ENCODE measurements at places on chromosomes 3 and 15.

DNA sequence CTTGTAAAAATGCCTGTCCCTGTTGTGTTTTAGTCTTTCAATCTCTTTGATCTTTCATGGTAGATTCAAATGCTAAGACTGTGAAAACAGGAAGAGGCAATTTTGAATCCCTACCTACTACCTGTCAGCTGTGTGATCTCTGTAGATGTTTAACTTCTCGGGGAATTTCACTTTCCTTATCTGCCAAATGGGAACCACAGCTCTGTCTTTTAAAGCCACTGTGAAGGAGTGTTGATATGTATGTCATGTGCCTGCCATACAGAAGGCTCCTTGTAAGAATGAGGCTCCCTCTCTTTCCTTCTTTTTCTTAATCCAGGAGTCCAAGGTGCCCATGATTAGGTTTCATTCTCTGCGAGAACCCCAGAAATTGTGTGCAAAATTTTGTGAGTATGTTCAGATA is 139.6 kb upstream of the ADAMTS9 start:
- no peak for DNase-seq

- no peak for DNase-seq
Observed at GRCh38 chr15:79846539-79846938, 50.3 kb downstream of the MTHFS start.

DNA sequence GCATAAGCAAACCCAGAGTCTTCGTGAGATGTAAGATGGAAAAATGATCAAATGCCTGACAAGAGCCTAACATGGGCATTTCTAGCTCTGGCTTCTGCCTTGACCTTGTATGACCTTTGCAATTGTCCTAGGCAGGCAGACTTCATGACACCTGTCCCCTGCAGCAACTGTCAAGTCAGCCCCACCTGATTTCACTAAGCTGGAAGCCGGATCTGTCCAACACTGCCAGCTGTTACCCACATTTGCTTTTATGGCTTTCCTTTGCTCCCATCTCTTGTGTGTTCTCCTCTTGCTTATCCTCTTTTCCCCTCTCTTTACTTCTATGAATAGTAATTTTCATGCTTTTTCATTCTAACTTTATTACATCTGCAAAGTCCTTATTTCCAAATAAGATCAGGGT is 48.5 kb upstream of the TNIK start:
- no peak for DNase-seq

DNA sequence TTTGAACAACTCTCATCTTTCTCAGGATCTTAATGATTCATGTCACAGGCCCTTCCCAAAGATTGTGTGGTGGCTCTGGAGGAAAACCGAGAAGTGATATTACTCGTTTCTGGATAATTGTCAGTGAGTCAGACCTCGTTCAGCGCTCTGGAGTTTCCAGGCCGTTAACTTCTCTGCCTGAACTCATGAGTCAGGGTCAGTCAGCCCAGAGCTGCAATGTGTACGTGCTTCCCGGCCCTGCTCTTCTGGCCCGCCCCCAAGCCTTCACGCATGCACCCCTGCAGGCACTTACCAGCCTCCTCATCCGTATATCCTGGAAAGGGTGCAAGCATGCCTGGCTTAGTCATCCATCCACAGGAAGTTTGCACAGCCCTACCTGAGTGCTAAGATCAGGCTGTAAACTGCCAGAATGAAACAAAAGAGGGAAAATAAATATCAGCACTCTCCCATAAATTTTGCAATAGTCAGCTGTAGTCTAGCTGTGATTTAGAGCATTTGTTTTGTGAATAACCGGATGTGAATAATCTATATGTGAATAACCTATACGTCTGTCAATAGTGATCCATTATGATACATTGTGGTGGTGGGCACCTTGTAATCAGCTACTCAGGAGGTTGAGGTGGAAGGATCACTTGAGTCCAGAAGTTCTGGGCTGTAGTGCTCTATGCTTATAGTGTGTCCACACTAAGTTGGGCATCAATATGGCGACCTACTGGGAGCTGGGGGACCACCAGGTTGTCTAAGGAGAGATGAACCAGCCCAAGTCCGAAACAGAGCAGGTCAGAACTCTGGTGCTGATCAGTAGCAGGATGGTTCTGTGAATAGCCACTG is 35.3 kb upstream of the SEMA4B start:
- peak; percentile 80 for DNase-seq

DNA sequence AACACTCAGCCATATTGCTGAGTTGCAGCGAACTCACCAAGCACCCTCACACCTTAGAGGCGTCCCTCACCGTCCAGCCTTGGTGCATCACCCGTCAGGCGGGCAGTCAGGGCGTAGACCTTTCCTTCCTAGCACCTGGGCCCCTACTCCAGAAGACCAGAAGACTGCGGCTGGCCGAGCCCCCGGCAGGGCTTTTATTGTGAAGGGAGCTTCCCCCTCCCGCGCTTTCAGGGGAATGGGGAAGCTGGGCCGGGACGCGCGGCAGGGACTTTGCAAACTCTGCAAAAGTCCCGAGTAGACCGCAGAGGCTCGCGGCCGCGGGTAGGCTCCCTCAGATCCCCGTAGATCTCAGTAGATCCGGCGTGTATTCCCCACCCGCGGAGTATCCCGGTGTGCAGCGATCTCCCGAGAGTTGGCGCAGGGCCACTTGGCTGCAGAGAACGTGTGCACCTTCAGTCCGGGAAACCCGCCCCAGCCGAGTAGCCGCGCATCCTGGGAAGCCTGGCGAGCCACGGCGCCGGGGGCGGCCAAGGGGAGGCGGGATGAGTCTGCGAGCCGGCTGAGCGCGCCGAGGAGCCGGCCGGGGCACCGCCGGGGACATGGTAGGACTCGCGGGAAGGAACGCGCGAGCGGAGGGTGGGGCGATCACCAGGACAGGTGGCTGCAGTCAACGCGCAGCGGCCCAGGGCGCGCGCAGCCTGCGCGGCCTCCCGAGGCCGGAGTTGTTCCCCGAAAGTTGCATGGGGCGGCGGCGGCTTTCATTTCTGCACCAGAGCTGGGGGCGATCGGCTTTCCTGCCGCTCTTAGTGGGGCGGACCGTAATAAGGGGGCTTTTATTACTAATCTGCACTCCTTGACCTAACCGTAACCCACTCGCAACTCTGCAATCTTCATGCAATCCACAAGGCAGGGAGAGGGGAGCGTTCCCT is at the start of gene GASK1A:
TSS of gene GASK1A (plus strand) at position 268 of the 929 bp plus-strand sequence. CDS start at position 600, 332 bp downstream.
- DNase-seq: peak; percentile 27

DNA sequence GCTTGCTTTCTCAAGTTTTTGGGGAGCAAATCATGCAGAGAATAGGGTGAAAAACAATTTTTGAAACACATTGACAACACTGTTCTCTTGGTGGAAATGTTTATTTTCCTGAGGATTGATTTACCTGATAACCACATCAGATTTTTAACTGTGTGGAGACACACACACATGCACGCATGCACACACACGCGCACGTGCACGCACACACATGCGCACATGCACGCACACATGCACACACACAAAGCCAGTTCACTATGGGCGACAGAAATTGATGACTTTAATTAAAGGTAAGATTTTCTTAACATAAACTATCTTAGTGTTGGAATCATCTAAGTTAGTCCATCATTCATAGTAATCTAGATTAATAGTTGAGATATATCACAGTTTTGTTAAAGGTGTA is 15.3 kb downstream of the LMLN start:
- no peak for DNase-seq

DNA sequence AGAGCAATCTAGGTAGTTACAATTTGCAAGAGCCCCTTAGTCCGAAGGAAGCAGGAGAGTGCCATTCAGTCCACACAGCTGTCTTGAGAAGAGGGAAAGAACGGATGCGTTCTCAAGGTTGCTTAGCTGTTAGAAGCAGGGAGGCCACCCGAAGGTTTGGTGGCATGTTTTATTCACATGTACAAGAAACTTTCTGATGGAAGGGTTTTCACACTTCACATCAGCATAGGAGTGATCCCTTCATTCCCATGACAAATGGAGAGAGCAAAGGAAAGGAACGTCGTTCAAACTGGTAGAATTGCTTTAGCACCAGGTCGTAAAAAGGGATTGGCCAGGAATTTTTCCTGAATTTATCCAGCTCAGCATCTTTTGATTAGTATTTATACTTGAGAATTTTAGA is 53.5 kb downstream of the TRIM71 start:
- no peak for DNase-seq

- DNase-seq: no peak
Observed at GRCh38 chr15:85520650-85521049, 140.2 kb downstream of the AKAP13 start.

- DNase-seq: no peak
Observed at GRCh38 chr3:17052363-17052762, 167.6 kb downstream of the PLCL2 start.

GRCh38 chr3:47394881-47395280 is 14.1 kb downstream of the PTPN23 start:
- no peak for DNase-seq

GRCh38 chr3:50550079-50550736 is 17.3 kb downstream of the C3orf18 start:
- peak; percentile 79 for DNase-seq

- no peak for DNase-seq
Observed at GRCh38 chr3:53188136-53188685, 27.2 kb downstream of the PRKCD start.

DNA sequence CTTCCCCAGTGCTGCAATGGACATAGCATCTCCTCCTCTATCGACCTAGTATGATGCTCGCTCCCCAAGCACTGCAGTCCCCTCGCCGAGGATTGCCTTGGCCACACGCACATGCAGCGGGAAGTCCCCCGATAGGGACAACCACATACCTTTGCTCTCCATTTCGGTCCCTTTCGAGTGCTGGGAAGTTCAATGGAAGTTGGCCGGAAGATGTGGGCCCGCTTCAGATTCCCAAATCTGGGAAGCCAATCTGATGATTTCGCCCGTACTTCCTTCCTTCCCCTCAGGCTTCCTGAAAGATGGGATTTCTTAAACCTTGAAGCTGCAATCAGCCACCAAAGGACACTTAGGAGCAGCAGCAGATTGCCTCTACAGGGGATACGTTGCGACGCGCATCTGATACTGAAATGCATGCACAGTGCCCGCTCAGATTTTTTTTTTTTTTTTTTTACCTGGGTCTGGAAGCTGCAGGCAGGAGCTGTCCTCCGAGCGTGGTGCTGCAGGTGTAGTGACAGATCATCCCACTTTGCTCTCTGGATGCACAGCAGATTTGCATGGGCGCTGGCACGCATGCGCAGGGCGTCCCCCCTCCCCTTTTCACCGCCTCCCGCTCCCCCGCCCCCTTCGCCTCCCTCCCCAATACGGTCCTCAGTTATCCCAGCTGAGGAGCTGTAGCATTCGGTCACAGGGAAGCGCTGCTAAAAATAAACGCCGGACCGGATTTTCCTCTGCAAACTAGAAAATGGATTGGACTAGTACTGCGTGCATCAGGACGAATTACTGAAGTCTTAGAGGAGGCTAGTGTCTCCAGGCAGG is at the start of gene FGF12:
TSS of gene FGF12 (minus strand) at position 510 of the 816 bp plus-strand sequence.
- DNase-seq: peak; percentile 29

GRCh38 chr3:169841171-169841570 is 28.5 kb upstream of the LRRC34 start:
- DNase-seq: no peak

GRCh38 chr3:122986693-122987179 is 40.8 kb downstream of the SEMA5B start:
- DNase-seq: no peak

DNA sequence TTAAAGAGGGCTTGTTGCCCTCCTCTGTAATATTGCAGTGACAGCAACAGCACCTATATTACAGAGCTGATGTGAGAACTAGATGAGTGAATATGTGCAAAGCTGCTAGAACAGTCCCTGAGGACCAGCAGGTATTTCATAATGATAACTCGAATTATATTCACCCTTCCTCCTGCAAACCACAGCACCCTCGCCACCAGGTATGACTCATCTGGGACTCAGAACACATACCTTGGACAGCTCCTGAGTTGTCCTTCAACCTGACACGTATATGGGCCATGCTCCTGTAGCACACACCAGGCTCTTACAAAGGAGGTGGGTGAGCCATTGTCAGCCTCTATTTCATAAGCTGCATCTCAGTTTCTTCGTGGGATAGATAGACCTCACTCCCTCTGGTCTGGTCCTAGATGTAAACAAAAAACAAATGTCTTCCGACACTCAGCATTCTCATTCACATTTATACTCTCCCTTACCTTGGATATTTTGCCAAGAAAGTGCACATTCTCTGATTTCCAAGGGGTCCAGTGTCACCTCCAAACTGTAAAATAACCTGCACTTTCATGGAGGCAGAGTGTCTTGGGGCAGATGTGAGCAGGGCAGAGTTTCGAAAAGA is 124.5 kb downstream of the TLE3 start:
- peak; percentile 67 for DNase-seq

- DNase-seq: no peak
Observed at GRCh38 chr15:33094336-33094735, 100.2 kb downstream of the FMN1 start.

GRCh38 chr3:84683493-84683892 is 275.3 kb upstream of the CADM2 start:
- no peak for DNase-seq

GRCh38 chr3:50271314-50271936 is 2.5 kb downstream of the SEMA3B start:
- no peak for DNase-seq

DNA sequence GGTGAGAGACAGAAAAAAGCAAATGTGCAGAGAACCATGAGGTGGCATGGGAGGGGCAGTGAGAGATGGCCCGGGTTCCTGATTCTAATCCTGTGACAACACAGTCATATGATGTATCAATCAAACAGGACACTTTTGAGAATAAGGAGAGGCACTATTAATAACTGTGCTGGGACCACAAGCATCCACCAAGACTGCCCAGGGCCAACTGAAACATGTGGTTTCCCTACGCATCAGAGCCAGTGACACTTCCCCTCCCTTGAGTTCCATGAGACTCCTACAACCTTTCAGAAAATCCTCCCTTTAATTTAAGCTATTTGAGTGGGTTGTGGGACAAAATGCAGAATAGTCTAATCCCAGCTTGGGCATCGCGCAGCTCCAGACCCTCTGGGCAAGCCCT is 17.4 kb downstream of the SH3BP5 start:
- peak; percentile 53 for DNase-seq

- no peak for DNase-seq
Observed at GRCh38 chr3:87045473-87045872, 54.5 kb upstream of the VGLL3 start.

GRCh38 chr3:146796078-146796477 is 190.9 kb upstream of the PLSCR5 start:
- no peak for DNase-seq

GRCh38 chr15:76196269-76197231 is 114.7 kb downstream of the ETFA start:
- no peak for DNase-seq
